Progenitor cell of endocrine pancreas (in vitro differentiated cells): ENCODE measurements at places on chromosomes 6 and 20. TPM values are rescaled to one million over a fixed set of nuclear protein-coding genes. Genes with fewer than 3 reads are reported as not detected.

DNA sequence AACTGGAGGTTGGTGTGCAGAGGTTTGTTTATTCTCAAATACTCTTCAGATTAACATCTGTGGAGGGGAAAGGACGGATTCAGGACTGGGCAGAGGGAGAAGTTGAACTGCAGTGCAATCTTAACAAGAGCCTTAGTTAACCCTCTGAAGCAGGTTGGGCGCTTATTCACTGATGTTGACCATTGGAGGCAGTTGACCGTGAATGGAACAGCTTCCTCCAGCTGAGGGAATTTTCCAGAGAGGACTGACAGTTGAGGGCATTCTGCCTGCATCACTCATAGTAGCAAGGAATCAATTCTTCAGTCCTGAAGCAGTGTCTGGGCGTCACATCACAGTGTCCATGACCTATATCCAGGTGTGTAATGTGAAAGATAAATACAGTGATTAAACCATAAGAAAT is 80.9 kb downstream of the PLCB4 start:
- DNase-seq: no peak

The HLA-DRB1 gene
- total RNA-seq: 4.6 and 7.7 TPM in 2 replicates

DNA sequence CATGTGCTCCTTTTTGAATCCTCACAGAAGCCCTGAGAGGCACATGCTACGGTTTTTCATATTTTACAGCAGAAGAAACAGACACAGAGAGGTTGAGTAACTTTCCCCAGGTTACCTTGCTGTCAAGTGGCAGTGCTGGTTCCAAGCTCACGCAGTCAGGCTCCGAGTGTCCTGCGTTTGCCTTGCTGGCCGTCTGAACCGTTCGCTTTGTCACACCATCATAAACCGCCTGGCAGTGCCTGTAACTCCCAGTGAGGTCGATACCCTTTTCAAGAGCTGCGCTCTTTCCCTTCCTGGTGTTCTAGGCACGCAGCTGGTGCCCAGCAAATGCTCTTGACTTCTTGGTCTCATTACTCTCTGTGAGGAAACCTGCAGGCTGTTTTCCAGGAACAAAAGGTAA is 31.3 kb upstream of the KCNG1 start:
- DNase-seq: no peak

- DNase-seq: no peak
Observed at GRCh38 chr6:109314313-109314712, 68.0 kb downstream of the CD164 start.

GRCh38 chr6:78709021-78709420 is 158.3 kb upstream of the IRAK1BP1 start:
- DNase-seq: no peak

DNA sequence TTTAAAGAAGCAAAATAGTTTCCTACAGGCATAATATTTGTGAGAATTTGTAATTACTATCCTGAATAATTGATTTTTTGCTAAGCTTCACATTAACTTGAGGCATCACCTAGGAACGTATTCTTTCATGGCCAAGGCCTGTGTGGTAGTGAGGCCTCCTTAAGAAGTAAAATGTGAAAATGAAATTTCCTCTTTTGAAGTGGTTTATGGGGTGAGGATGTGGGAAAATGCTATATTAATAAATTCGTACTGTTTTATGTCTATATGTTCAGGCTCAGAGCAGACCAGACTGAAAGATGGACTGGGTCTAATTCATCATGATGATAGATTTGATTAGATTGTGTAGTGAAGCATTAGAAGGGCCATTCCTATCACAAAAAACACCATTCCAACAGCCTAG is 33.1 kb downstream of the MYLIP start:
- DNase-seq: no peak

DNA sequence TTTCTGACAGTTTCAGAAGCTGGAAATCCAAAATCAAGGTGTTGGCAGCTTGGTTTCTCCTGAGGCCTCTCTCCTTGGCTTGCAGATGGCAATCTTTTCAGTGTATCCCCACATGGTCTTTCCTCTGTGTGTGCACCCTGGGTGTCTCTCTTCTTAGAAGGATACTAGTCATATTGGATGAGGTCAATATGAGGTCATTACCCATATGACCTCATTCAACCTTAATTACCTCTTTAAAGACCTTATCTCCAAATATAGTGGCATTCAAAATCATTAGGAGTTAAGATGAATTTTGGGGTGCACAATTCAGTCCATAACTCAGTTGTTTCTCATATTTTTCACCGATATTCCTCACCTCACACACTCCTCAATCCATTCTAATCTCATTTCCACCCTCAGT is 92.4 kb upstream of the TGM3 start:
- DNase-seq: no peak

DNA sequence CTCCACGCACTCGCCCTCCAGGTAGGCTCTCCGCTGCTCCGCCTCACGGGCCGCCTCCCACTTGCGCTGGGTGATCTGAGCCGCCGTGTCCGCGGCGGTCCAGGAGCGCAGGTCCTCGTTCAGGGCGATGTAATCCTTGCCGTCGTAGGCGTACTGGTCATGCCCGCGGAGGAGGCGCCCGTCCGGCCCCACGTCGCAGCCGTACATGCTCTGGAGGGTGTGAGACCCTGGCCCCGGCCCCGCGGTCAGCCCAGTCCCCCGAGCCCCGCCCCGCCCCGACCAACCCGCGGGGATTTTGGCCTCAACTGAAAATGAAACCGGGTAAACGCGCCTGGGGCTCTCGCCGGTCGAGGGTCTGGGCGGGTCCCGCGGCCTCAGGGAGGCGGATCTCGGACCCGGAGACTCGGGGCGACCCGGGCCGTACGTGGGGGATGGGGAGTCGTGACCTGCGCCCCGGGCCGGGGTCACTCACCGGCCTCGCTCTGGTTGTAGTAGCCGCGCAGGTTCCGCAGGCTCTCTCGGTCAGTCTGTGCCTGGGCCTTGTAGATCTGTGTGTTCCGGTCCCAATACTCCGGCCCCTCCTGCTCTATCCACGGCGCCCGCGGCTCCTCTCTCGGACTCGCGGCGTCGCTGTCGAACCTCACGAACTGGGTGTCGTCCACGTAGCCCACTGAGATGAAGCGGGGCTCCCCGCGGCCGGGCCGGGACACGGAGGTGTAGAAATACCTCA is 598 bp downstream of the HLA-B start:
- DNase-seq: no peak

DNA sequence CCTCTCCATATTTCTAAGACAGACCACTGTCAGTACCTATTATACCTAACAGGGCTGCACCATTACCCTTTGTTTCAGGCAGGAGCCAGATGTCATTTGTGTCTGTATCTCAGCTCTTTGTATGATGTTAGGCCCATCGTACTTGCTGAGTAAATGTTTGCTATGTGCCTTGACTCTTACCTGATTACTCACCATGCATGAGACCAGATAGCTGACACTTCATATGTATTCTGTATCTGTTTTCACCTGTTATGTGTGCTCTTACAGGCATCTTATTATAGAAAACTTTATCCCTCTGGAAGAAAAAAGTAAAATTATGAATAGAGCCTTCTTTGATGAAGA is 31.7 kb upstream of the ASXL1 start:
- no peak for DNase-seq

The RALGAPB gene
- total RNA-seq: 42.3 and 43.4 TPM in 2 replicates

- no peak for DNase-seq
Observed at GRCh38 chr20:10655720-10656669, 17.8 kb downstream of the JAG1 start.

GRCh38 chr20:19253916-19254820 is 41.7 kb downstream of the SLC24A3 start:
- no peak for DNase-seq

GRCh38 chr20:11890331-11891076 is 27.2 kb upstream of the BTBD3 start:
- DNase-seq: peak; percentile 89

The LAMA5 gene
- total RNA-seq: 248 and 252 TPM in 2 replicates

The DUSP15 gene
- 13.2 and 14.9 TPM in 2 replicates for total RNA-seq

The MOG gene
- total RNA-seq: not detected in 2 replicates

GRCh38 chr20:18916886-18917750 is 103.5 kb downstream of the SCP2D1 start:
- DNase-seq: no peak

- no peak for DNase-seq
Observed at GRCh38 chr6:2900821-2901644, 2.1 kb downstream of the SERPINB9 start.

DNA sequence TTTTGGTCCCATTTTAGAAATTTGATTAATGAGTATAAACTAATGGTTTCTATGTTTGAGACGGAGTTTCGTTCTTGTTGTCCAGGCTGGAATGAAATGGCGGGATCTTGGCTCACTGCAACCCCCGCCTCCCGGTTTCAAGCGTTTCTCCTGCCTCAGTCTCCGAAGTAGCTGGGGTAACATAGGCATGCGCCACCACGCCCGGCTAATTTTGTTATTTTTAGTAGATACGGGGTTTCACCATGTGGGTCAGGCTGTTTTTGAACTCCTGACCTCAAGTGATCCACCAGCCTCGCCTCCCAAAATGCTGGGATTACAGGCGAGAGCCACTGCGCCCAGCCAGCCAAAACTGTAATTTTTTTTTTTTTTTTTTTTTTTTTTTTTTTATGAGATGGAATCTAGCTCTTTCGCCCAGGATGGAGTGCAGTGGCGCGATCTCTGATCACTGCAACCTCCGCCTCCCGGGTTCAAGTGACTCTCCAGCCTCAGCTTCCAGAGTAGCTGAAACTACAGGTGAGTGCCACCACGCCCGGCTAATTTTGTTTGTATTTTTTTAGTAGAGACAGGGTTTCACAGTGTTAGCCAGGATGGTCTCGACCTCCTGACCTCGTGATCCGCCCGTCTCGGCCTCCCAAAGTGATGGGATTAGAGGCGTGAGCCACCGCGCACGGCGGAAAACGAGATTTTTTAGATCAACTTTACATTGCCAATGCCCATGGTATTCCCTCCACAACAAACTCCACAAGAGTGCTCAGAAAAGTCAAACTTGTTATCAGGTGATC is 127.8 kb downstream of the HFE start:
- no peak for DNase-seq

DNA sequence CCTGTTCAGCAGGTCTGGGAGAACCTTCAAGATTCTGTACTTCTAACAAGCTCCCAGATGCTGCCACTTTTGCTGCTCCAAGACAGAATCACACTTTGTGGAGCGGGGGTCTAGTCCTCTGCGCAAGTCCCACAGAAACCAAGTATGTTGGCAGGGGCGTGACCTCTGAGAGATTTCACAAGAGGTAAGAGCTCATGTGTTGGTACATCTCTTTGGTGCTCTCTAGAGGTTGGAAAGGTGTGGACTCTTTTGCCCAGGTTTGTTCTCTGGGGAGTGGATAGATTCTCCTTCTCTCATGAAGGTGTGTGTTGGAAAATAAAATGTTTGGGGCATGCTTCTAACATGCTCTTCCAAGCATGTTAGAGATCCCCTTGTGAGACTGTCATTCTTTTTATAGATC is 340.9 kb upstream of the IRAK1BP1 start:
- DNase-seq: no peak

- no peak for DNase-seq
Observed at GRCh38 chr6:79687759-79688158, 56.6 kb downstream of the SH3BGRL2 start.

The SAMD5 gene
- 22.4 and 24.0 TPM in 2 replicates for total RNA-seq

DNA sequence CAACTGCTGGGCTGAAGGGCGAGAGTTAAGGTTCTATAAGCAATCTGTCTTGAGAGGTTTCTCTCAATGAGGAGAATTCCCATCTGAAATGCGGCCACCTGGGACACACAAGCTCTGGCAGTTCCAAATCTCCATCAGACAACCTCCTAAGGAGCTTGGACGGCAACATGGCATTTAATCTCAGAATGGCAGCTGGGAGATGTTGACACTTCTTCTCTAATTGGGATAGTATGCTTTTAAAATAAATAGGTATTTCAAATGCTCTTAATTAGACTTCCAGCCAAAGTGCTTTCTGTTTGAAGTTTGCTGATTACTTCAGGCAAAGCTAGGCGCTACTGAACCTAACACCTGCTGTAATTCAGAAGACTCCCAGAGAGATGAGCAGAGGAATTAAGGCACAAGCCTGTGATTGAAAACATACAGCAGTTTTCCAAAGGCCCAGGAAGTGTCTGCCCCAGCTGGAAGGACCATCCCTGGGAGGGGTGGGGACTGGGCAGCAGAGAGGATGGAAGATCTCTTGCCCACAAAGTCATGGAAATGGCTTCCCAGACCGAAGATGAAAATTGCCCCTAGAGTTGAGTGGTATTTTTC is 59.1 kb upstream of the KCNK16 start:
- DNase-seq: no peak
